ENCODE measurements at places on chromosomes 12 and 14. TPM values are rescaled to one million over a fixed set of nuclear protein-coding genes. Genes with fewer than 3 reads are reported as not detected.

The TUNAR gene
- 0.82 TPM for total RNA-seq

DNA sequence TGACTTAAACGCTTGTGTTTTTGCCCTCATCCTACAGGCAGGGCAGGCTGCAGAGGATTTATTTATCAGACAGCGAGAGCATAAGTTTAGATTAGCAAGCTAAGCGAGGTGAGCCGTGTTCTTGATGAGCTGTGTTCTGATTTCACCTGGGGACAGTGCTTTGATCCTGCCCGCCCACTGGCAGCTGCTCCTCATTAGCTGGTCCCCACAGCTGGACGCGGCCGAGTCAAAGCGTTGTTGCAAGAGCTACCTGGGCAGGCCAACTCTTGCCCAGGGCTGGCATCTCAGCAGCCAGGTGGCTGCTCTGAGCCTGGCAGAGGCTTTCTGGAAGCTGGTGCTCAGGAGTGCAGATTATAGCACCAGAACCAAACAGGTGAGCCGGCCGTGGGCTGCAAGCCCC lies 46.8 kb upstream of the BEGAIN start:
- no peak overlapping the region for H3K4me3 ChIP-seq
- no peaks in the 10 kb centered on the region for H3K36me3 ChIP-seq
- no peak overlapping the region for H3K27ac ChIP-seq
- H3K4me1 ChIP-seq: no peaks in the 10 kb centered on the region

The KRT75 gene
- not detected for total RNA-seq

- H3K4me1 ChIP-seq: peaks cover 4% of the 10 kb centered on the region
- no peak overlapping the region for H3K27ac ChIP-seq
- H3K36me3 ChIP-seq: no peaks in the 10 kb centered on the region
- H3K27me3 ChIP-seq: no peaks in the 10 kb centered on the region
- H3K4me3 ChIP-seq: no peak overlapping the region
Observed at GRCh38 chr14:71533390-71533789, 398.8 kb upstream of the RGS6 start.

The CLEC14A gene
- total RNA-seq: 37.6 TPM

DNA sequence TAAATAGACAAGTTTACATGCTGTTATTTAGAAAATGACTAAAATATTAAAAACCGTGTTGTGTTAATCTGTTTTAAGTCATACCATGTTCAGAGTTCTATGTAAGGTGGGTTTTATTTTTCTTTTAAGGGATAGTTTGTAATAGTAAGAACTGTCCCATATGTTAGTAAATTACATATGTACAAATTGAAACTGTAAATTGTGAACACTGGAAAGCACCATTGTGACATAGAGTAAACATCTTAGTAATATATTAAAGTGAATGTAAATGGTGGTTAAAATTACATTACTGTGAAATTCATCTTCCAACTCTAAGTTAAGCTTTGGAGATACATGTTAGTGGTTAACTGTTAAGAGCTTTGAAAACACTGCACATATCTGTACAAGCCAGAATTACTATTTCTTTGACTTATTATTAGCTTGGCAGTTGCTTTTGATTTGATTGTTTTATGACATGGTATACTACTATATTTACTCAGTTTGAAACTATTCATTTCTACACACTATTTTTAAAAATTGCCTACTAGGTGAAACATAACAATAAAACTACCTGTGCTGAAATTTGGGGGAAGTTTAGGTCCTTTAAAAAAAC lies 27.4 kb upstream of the DIP2B start:
- no peaks in the 10 kb centered on the region for H3K27me3 ChIP-seq
- DNase-seq: no peak
- no peaks in the 10 kb centered on the region for H3K4me1 ChIP-seq
